ENCODE measurements at places on chromosomes 3 and 15.

DNA sequence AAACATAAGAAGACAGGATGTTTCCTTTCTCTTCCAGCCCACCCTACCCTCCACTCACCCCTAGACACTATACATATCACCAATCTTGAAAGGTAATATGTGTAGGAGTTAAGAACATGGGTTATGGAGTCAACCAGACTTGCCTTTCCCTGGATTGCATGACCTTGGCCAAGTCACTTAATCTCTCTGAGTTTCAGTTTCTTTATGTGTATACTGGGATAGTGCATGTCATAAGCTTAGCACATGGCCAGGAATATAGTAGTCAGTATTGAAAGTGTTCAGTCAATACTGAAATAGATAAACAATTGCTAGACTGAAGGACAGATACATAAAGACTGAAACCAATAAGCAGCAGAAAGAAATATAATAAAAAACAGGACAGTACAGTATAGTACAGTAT lies 283.2 kb upstream of the STT3B start:
- DNase-seq, result no peak

DNA sequence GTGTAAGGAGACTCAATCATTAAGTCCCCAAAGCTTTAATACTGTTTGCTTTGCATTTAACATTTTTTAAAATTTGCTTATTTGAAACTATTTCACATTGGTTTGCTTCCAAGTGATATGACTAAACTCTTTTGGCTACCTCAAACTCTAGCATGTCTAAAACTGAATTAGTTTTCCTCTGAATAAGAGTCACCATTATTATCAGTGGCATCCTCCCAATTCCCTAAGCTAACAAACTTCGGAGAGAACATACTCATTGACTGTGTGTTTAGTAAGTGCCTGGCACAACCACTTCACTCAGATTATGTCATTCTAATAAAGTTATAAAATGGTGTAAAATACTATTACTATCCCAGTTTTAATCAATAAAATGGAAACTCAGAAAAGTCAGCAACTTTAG lies 21.9 kb downstream of the ATOSA start:
- no peak for DNase-seq

DNA sequence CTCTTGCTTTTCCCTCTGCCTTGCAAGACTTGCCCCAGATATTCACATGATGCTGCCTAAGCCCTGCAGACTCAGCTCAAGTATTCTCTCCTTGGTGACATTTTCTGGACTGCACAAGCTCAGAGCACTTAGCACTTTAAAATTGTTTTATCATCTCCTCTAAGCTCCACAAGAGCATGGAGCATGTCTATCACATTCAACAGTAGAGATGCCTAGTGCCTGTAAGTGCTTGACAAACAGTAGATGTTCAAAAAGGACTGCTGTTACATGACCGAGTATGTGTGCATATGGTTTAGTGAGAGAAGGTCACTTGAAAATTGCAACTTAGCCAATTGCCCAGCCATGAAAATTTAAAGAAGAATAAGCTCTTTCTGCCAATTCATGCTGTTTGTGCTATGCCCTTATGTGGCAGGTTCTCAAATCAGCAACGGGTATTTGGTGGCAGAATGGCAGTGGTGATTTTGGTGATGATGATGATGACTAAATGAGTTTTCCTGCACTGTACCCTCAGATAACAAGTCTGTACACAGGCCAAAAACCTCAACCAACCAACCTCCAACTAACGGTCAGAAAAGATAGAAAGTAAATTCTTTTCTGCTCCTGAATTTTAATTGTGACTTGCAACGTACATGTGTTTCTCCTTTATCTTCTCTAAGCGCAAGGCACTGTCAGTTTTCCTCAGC lies 647.2 kb upstream of the UBE2E2 start:
- DNase-seq, result no peak

DNA sequence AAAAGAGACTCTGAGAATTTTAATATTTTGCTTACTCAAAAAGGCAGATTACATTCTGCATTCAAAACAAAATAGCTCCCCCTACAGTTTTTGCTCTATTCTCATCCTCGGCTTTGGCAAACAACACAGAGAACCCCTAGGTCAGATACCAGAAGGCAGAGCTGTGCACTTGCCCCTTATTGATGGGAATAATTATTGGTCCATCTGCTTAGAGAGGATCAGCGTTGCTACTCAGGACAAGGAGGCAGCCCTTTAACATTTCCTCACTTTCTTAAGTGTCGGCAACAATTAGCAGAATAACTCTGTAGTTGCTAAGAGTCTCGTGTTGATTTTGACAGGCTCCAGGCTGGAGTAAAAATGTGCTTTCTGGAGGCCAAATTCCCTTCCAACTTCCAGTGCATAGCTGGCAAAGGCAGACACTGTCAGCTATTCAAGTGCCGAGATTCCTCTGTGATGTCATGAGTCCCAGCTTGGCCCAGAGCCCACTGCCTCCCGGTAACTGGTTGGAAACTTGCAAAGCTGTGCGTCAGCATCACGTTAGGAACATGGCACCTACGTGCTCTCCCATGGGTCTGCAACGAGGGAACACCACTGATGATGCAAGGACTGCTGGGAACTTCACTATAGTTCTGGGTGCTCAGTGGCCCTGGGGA lies 482.7 kb upstream of the ADAMTS9 start:
- no peak for DNase-seq

DNA sequence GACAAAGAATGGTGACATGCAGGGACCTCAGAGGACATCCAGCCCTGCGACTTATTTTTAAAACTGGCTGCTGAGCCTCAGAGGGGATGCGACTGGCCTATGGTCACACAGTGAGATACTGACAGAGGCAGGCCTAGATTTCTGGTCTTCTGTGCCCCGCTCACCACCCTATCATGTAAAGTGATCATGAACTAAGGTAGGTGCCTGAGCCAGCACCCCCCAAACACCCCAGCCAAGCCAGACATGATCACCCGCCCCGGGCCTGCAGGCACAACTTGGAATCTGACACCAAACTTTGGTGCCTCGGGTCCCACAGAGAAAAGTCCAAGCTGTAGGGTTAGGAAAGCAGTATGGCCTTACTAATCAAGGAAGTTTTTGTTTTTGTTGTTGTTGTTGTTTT lies 33.9 kb upstream of the HHATL start:
- no peak for DNase-seq

- no peak for DNase-seq
Observed at GRCh38 chr3:26668171-26668570, 45.6 kb downstream of the LRRC3B start.
